Activated CD8-positive, alpha-beta T cell treated with anti-CD3 and anti-CD28 coated beads for 36 hours (primary cell): ENCODE measurements at places on chromosomes 11 and 22. TPM values are rescaled to one million over a fixed set of nuclear protein-coding genes. Genes with fewer than 3 reads are reported as not detected.

GRCh38 chr22:42080287-42080686 is 787 bp downstream of the SMDT1 start:
- DNase-seq, result peak; percentile 38

GRCh38 chr11:63882555-63883242 is 34.3 kb downstream of the RCOR2 start:
- no peak for DNase-seq

GRCh38 chr11:128862908-128863660 is 4.0 kb downstream of the KCNJ1 start:
- no peak for DNase-seq

GRCh38 chr11:128341280-128342248 is 245.8 kb downstream of the ETS1 start:
- DNase-seq, result peak; percentile 82

Gene RIMBP3C
- 0.20 TPM for total RNA-seq

GRCh38 chr11:102345904-102346303 is 1.1 kb upstream of the BIRC2 start:
- DNase-seq, result no peak

DNA sequence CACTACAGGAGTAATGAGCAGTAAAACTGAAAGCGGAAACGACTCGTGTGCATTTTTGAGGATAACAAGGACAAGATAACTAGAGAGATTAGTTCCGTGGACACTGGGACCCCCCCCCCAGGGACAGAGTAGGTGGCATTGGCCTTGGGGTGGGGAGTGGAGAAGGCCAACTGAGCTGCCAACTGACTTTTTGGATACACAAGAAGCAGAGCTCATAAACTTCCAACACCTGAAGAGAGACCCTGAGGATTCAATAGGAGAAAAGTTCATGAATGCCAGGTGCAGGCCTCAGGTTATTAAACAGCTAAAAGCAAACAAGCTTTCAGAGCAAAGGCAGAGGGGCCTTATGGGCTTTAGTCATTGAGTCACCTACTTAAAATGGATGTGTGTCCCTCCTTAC is 17.6 kb upstream of the PRSS23 start:
- DNase-seq, result no peak

GRCh38 chr22:44540756-44541670 is 43.0 kb upstream of the RTL6 start:
- no peak for DNase-seq

Gene CASP5
- not detected for total RNA-seq

DNA sequence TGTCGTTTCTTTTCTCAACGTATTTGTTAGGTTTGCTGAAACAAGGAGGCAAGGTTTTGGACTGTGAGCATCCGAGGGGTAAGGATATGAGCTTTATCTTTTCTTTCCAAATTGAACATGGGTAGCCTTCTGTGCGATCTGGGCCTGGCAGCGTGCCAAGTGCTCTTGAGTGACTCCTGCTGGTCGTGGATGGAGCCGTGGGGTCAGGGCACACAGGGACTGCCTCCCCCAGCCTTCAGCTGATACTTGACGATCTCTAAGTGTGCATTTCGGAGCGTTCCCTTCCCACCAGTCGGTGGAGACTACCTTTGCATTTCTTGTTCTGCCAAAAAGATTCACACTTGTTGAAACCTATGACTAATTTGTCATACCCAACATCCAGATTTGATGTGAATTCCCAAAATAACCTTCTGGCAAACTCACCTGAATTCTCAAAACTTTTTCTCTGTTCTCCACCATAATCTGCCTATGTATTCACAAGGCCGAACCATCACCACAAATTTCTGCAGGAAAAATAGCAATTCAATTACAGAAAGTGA is 40.1 kb upstream of the CLMP start:
- peak; percentile 60 for DNase-seq

Gene XRCC6
- total RNA-seq, result 424 TPM

GRCh38 chr11:132244846-132245245 is 874.4 kb downstream of the NTM start:
- no peak for DNase-seq

DNA sequence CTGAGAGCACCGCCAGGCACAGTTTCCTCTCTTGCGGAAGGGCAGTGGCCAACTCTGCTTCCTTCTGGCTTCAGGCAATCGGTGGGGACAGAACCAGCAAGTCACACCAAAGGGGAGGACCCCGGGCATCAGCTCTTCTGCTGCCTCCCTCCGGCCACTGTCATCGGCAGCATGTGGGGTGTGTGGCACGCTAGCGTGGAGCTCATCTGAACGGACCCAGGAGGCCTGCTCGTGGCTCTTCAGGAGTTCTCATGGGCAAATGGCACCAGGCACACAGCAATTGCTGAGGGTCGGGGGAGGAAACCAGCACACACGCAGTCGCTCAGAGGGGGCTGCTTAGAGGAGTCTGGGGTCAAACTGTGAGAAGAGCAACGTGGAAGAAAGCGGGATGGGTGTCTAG is 26.9 kb downstream of the B3GAT1 start:
- no peak for DNase-seq

Gene CBLIF
- not detected for total RNA-seq

GRCh38 chr11:506995-507726 is at the start of gene RNH1:
Gene RNH1, minus strand, starts transcription at chr11:507242. Its CDS starts 5,080 bp downstream, at chr11:502162.
- DNase-seq, result peak; percentile 99

Gene OR51E2
- total RNA-seq, result not detected
